ENCODE measurements at places on chromosomes 4 and X.

GRCh38 chr4:306551-306961, 1.3 kb upstream of the ZNF732 start:
- no peak for DNase-seq

- DNase-seq, result no peak
Measured at GRCh38 chr4:114277690-114278089, 298.2 kb upstream of the ARSJ start.

DNA sequence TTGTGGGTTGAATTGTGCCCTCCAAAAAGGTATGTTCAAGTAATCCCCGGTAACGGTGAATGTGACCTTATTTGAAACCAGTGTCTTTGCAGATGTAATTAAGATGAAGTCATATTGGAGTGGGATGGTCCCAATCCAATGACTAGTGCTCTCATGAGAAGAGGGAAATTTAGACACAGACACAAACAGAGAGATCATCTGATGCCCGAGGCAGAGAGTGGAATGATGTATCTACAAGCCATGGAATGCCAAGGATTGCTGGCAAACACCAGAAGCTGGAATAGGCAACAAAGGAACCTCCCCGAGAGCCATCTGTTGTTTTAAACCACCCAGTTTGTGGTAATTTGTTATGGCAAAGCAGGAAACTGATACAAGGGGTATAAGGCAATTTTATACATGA, 35.1 kb downstream of the RPS6KA3 start:
- no peak for DNase-seq

DNA sequence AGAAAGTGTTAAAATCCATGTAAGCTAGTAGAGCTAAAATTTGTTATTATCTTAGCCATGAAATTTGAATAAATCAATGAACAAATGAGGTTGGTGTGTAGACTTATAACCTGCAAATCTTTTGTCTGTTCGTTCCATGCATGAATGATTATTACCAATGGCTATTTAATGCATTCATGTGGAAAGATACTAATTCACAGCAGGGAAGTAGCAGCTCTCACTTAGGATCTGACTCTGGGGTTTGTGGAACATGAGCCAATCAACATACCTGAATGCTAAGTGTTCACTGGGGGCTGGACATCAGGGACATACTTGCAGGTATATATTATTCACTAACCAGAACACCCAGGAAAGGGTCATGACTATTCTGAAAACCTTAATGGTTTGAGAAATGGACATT, 444.1 kb downstream of the STIM2 start:
- no peak for DNase-seq

GRCh38 chr4:2247128-2248043, 5.5 kb upstream of the HAUS3 start:
- DNase-seq, result no peak

DNA sequence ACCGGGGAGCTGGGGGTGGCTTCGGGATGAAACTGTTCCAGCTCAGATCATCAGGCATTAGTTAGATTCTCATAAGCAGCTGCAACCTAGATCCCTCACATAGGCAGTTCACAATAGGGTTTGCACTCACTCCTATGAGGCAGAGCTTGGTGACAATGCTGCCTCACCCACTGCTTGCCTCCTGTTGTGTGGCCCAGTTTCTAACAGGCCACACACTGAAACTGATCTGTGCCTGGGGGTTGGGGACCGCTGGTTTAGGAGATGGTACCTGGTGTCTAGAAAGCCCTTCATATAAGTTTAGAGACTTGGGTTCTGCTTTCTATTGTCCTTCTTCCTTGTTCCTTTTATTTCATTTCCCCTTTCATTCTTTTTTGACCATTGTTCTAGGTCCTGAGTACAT, 234.2 kb downstream of the FRAS1 start:
- no peak for DNase-seq

- no peak for DNase-seq
Measured at GRCh38 chr4:42280327-42281095, 116.8 kb upstream of the SHISA3 start.

GRCh38 chr4:18075823-18076433, 54.4 kb upstream of the LCORL start:
- DNase-seq, result peak; percentile 9

DNA sequence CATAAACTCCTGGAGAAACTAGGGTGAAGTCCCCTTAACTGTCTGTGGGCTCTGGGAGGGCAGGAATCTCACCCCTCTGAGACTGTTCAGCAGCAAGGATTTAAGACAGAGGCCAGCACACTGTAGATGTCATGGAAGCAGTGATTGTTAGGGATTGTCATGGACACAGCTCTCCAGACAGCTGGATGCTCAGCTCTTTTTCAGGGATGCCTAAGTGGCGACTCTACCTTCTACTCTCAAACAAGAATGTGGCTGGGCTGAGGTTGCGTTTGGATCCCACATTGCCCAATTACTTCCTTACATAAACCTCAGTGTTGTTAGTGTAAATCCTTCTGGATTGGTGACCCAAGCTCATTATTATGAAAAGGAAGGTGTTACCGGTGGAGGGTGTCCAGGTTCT, 291.9 kb upstream of the VCX3A start:
- DNase-seq, result no peak

DNA sequence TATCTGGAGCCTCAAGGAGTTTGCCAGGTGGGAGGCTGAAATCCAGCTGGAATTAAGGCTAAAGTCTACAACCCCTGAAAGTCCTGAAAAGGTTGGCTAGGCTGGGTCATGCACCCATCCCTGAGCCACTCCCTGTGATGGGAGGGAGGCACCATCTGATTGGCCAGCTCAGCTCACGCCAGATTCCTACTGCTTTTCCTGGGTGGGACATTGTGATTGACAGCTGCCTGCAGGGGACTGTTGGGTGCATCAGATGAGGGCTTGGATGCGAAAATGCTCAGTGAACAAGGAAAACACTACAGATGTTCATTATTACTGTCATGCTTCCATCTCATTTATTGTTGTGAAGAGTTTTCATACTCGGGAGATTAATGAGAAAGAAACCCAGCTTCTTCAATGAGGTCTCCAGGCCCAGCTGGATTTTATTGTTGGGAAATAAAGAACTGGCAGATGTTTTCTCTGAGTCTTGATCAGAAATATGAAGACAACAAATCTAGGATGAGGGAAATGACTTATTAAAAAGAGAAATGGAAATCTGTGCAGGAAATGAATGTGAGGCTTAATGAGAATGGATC, 185.9 kb downstream of the STK32B start:
- DNase-seq, result no peak

DNA sequence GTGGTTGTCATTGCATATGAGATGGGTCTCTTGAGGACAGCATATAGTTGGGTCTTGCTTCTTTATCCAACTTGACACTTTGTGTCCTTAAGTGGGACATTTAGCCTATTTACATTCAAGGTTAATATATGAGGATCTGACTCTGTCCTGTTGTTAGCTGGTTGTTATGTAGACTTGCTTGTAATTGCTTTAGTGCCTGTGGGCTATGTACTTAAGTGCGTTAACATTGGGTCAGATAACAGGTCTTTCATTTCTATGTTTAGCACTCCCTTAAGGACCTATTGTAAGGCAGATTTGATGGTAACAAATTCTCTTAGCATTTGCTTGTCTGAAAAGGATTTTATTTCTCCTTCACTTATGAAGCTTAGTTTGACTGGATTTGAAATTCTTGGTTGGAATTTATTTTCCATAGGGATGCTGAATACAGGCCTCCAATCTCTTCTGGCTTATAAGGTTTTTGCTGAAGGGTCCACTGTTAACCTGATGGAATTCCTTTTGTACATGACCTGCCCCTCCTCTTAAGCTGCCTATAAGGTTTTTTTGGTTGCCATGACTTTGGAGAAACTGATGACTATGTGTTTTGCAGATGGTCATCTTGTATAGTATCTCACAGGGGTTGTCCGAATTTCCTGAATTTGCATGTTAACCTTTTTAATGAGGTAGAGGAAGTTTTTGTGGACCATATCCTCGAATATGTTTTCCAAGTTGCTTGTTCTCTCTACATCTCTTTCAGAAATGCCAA, 162.0 kb downstream of the NKX6-1 start:
- no peak for DNase-seq

GRCh38 chr4:37615059-37615719, 71.0 kb downstream of the RELL1 start:
- no peak for DNase-seq

Measured in stimulated activated CD8-positive, alpha-beta memory T cell treated with anti-CD3 and anti-CD28 coated beads, Interleukin-7, amount 100 ng/mL, for 48 hours (primary cell).